ENCODE measurements at places on chromosomes 7 and 10.

- DNase-seq: no peak
Measured at GRCh38 chr7:92836489-92836999, at the start of gene CDK6. TSS of gene CDK6 (minus strand) at chr7:92836573. CDS start at chr7:92833323, 3,250 bp downstream.

DNA sequence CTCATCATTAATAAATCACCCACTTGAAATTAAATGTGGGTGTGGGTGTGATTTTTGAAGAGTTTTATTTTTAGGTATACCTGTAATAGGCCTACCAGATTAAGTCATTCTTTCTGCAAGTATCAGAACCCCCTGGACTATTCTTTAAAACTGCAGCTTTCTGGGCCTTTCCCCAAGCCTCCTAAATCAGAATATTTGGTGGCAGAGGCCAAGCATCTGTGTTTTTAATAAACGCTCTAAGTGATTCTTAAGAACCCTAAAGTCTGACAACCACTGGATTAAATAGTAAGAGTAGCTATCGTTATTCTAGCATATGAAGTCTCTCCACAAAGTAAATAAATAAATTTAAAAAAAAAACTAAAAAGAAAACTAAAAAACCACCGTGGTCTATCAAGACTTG, 703.0 kb upstream of the NRP1 start:
- DNase-seq: no peak

- DNase-seq: no peak
Measured at GRCh38 chr10:22988581-22989360, 60.9 kb downstream of the ARMC3 start.

DNA sequence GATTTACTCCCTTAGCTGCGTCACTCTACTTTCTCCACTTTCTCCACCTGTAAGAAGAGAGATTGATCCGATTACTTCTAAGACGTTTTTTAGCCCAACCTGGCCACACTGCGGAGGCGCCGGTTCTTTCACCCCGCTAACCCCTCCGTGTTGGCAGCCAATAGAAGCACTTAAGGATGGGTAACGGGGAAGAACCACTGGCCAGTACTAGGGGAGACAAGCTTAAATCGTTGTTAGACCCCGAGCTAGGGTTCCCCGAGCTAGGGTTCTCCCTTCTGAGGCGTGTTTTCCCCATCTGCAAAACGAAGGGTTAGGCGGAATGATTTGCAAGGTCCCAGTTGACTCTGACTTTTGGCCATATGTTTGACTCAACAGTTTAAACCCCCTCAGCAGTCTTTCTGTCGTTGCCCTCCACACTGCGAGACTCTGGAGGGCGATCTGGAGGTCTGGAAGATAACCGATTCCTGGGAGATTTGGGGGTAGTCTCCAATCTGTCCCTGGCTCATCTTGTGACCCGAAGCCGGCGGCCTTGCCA, 644 bp downstream of the UMAD1 start:
- no peak for DNase-seq

GRCh38 chr10:31926765-31927564, 1.7 kb downstream of the ARHGAP12 start:
- DNase-seq: no peak

DNA sequence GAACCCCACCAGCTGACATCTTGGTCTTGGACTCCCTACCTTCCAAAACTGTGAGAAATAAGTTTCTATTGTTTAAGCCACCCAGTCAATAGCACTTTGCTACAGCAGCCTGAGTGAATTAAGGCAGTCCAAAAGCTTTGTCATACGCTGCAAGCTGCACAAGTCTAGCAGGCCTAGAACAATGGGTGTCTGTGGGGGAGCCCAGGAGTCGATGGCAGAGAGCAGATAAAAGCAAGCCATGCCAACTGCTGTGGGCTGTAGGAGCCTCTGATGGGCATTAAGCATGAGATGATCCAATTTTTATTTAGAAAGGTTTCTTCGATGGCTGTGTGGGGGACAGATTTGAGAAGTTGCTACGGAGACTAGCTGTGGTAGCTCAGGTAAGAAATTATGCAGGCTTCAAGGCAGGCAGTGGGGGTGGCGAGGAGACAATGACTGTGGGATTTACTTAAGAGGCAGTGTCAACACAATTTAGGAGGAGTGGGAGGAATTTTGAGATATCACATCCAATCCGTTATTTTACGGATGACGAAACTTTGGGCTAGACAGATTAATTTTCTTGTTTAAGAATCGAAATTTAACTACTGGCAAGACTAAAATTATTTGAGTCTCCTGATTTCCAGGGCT, 110.4 kb downstream of the NRCAM start:
- no peak for DNase-seq

GRCh38 chr10:62831346-62831745, 15.2 kb upstream of the EGR2 start:
- DNase-seq: peak; percentile 42

- DNase-seq: no peak
Measured at GRCh38 chr10:93077860-93078337, 4.2 kb downstream of the CYP26A1 start.

DNA sequence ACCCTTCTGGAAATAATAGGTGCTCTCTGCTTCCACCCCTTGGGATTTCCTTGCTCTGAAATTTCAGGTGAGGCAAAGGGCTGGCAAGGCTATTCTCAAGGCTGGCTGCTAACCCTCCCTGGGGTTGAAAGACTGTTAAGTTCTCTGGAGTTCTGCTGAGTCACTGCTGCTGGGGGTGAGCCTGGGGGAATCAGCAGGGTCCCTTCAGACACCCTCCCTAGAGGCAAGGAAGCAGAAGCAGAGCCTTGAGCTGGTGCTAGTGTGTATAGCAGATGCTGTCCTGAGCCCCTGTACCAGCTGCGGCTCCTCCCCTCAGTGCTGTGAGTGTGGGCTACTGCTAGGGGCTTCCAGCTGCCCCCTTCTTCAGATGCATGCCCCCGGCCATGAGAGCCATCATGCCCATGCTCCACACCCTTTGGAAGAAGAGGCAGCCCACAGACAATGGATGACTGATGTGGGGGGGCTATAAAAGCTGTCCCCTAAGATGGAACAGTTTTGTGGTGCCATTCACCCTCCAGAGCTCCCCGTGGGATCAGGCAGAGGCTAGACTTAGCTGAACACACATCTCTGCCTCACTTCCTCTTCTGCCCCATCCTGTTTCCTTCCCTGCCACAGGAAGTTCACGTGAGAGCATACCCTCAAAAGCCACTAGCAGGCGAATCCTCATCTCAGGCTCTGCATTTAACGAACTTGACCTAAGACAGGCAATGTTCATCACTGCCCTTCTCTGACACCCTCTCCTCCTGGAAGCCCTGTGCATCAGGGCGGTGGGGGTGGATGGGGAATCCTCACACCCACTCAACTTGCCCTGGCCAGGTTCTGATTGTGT, 91.8 kb downstream of the SH3PXD2A start:
- DNase-seq: no peak

DNA sequence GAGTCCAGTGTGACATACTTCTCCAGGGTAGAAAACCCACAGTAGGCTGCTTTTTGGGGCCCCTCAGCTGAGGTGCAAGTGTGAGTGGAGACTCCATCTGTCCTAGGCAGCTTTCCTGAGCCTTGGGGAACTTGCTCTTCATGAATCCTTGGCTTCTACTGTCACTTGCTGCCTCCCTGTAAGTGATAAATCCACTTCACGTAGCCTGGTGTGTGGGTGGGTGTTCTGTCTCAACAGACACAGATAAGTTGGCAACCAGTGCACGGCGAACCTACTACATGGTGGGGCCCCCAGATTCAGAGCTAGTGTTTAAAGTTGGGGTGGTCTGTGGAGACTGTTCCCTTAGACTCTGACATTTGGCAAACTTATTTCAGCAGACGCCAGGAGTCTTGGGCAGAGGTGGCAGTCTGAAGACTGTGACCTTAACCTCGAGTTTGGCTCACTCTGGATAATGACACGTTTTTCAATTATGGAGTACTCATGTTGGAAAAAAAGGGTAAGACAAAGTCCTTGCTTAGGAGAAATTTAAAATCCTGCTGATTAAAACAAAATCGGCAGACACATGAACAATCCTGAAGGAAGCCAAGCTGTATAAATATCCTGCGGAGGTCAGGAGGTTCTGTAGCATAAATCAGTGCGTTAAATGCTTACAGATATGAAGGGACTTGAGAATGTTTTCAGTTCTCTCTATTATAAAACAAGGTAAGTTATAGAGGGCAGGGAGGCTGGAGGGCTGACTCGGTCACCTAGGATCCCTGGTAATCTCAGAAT, 376.9 kb downstream of the PHTF2 start:
- DNase-seq: no peak

GRCh38 chr10:16756561-16757221, 60.5 kb downstream of the RSU1 start:
- DNase-seq: peak; percentile 47

- no peak for DNase-seq
Measured at GRCh38 chr10:74929197-74929596, 102.8 kb downstream of the KAT6B start.

DNA sequence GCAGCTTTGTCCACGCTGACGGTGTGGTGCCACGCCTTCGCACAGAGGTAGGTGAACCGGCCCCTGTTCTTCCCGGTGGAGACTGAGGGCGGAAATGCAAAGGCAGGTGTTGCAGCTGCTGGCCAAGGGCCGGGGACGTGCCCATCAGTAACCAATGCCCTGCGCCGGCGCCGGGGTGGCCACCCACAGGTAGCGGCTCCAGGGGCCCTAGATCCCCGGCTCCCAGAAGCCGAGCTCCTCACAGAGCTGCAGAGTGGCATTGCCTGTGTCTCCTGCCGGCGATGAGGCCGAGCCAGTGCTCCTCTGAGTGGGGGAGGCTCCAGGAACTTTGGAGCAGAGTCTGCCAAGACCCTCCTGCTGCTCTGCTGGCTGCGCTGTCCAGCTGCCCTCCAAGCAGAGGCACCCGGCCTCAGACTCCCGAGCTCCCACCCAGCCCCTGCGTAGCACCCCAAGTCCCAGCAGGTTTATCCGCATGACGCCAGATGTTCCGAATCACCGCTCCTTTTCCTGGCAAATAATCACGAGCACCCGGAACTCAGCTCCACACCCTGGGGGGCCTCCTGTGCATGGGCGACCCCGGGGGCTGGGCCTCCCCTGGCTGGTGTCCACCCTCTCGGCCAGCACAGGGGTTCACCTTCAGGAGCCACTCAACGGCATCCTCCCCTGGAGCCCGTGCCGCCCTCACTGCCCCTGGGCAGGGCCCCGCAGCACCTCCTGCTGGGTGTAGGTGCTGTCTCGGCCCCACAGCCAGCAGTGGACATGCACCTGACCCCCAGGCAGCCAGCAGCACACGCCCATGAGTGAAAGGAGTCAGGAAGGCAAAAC, 22.1 kb downstream of the CFAP46 start:
- DNase-seq: no peak

- DNase-seq: no peak
Measured at GRCh38 chr7:117654780-117655179, 175.0 kb downstream of the CFTR start.

- DNase-seq: no peak
Measured at GRCh38 chr10:43700306-43700705, 51.6 kb upstream of the ZNF32 start.

DNA sequence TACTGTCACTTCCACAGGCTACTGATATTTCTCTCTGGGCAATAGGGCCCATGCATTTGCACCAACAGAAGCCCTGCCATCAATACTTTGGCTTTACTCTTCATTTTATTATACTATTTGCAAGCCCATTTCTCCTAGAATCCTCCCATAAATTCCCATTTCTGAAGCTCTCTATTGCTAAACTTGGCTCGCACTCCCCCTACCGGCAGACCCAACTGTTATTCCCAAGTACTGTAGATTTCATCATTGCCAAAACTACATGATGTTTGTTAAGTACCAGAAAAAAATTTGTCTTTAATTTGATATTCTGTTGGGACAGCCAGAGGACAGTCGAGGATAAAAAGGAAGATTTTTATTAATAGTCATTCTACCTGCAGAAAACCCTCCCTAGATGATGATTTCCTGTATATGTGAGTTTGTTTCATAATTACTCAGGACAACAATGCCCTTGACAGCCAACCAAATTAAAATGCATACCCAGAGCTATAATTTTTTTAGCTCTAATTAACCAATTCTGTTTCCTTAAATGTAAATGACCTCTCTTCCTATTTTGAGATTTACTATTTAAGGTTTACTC, 298.6 kb downstream of the REEP3 start:
- DNase-seq: peak; percentile 12

- no peak for DNase-seq
Measured at GRCh38 chr7:63113713-63114285, 884.9 kb upstream of the ZNF722 start.

DNA sequence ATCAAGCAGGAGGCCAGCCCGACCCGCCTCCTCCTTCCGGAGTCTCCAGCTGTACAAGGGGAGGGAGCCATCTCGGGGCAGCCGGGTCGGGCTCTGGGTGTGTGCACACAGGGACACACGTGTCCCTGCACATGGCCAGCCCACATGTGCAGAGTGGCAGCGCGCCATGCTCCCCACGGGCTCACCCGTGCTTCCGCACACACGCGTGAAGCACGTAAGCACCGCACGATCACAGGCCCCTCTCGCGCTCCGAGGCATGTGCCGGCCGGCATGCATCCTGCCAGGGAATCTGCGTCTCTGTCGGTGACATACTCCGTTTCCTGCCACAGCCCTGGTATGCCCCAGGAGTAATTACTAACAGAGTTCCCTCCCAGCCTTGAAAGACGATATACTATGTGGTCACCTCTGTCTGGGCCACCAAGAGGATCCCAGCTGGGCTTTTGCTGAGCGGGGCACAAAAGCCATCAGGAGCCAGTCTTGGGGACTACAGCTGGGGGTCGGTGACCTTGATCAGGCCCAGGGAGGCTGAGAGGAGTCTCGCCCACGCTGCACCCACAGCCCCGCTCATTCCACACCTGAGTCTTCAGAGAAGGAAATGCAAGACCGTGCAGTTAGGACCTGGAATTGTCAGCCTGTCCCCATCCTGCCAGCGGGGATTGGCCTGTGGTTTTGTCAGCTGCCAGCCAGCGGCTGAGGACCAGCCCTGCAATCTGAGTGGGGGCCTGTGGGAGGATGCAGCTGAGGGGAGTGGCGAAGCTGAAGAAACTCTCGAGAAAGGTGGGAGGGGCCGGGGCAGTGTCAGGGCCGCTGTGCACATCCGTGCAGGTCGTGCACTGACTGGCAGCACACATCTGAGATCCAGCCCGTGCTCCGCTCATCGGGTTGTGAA, 11.0 kb upstream of the LFNG start:
- peak; percentile 50 for DNase-seq

- DNase-seq: no peak
Measured at GRCh38 chr10:37680716-37681616, 176.4 kb downstream of the ZNF248 start.

DNA sequence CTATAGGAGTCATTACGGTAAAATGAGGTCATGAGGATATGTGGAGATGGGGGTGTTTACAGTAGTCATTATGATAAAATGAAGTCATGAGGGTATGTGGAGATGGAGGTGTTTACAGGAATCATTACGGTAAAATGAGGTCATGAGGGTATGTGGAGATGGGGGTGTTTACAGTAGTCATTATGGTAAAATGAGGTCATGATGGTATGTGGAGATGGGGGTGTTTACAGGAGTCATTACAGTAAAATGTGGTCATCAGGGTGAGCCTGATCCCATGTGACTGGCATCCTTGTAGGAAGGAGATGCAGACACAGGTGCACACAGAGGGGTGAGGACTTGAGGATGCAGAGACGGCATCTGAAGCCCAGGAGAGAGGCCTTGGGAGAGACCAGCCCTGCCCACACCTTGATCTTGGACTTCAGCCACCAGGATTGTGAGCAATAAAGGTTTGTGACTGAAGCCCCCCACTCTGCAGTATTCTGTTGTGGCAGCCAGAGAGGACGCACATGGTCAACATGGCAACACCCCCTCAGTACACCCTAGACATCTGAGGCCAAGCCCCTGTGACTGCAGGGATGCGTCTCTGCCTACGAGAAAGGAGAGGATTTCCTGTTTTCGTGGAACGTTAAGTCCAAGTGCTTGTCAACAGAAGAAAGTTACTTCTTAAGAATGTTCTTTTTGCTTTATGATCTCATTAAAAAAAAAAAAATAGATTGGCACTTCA, 544.4 kb downstream of the DNAJB6 start:
- no peak for DNase-seq

GRCh38 chr10:58517491-58518355, 5.1 kb downstream of the BICC1 start:
- no peak for DNase-seq

Measured in AG04449 (cell line).